Stimulated activated CD8-positive, alpha-beta memory T cell treated with anti-CD3 and anti-CD28 coated beads, Interleukin-12 subunit alpha, Interleukin-12 subunit beta, amount 100 ng/mL, for 1 hour (primary cell): ENCODE measurements at places on chromosomes 2 and 18.

DNA sequence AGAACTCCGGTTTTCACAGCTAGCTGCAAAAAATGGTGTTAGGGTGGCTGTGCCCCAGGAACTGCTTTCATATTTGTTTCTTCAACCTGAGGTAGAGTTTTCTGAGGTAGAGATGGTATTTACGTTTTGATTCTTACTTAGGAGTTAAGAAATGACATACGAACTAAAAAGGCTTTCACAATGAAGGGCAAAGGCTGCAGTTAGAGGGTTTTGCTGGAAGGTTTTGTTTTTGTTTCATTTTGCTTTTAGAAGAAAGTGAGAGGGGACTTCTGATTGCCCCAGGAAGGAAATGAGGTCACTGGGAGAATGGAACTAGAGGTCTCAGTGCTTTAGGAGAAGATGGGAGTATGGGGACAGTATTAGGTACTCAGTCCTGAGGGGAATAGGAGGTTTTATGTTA lies 15.5 kb downstream of the CDCA7 start:
- DNase-seq = no peak

DNA sequence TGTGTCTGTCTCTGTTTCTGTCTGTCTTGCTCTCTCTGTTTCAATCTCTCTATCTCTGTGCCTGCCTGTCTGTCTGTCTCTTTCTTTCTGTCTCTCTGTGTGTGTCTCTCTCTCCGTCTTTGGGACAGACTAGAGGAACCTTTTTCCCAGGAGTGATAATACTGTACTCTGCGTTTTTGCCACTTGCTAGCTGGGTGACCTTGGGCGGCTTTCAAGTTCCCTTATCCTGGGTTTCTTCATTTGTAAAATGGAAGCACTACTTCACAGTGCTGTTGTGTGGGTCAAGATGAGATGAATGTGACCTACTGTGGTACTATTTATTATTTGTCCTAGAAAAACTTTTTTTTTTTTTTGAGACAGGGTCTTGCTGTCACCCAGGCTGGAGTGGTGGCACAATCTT lies 42.4 kb downstream of the HPCAL1 start:
- DNase-seq = no peak

DNA sequence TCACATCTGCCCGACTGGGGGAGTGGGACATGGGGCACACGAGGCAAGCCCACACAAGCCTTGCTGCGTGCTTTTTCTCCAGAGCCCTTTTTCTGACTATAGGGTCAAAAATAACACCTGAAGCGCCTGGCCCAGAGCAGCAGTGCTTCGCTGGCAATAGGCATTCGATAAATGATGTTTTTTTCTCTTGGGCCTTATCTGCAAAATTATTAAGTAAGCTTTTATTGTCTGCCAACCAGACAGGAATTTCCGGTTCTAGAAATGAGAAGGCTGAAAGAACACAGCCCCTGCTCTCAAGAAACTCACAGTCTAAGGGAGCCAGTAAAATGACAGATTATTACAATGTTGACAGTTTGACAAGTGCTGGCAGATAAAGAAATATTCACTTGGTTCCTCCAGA lies 2.7 kb upstream of the TMBIM1 start:
- no peak for DNase-seq

- DNase-seq = no peak
Observed at GRCh38 chr2:126981476-126981875, 82.8 kb downstream of the TEX51 start.

DNA sequence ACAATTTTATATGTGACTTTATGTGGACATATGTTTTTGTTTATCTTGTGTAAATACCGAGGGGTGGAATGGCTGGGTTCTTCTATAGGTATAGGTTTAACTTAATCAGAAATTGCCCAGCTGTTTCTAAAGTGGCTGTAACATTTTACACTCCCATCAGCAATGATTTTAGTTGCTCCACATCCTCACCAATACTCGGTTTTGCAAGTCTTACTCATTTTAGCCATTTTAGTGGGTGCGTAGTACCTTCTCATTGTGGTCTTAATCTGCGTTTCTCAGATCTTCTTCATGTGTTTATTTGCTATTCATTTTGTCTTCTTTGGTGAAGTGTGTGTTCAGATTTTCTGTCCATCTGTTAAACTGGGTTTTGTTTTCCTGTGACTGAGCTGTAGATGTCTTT lies 95.4 kb upstream of the BCL2L11 start:
- DNase-seq = no peak

GRCh38 chr2:134141598-134142340 lies 112.1 kb upstream of the MGAT5 start:
- DNase-seq = no peak

GRCh38 chr2:76447294-76447693 lies 736.6 kb upstream of the GCFC2 start:
- DNase-seq = no peak

DNA sequence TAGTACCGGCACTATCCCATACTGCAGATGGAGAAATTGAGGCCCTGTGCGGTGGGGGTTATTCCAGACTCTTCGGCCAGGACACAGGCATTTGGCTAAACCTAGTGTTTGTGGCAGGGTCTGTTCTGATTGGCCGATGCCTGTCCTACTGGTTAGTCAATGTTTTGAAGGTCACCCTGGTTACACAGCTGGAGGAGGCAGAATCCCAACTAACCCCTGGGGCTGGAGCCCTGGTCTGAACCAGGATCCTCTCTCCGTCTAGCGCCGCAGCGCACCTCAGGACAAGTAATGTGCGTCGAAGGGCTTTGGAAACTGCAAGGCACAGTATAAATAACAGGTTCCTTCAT lies 19.4 kb downstream of the TEX44 start:
- DNase-seq = no peak

DNA sequence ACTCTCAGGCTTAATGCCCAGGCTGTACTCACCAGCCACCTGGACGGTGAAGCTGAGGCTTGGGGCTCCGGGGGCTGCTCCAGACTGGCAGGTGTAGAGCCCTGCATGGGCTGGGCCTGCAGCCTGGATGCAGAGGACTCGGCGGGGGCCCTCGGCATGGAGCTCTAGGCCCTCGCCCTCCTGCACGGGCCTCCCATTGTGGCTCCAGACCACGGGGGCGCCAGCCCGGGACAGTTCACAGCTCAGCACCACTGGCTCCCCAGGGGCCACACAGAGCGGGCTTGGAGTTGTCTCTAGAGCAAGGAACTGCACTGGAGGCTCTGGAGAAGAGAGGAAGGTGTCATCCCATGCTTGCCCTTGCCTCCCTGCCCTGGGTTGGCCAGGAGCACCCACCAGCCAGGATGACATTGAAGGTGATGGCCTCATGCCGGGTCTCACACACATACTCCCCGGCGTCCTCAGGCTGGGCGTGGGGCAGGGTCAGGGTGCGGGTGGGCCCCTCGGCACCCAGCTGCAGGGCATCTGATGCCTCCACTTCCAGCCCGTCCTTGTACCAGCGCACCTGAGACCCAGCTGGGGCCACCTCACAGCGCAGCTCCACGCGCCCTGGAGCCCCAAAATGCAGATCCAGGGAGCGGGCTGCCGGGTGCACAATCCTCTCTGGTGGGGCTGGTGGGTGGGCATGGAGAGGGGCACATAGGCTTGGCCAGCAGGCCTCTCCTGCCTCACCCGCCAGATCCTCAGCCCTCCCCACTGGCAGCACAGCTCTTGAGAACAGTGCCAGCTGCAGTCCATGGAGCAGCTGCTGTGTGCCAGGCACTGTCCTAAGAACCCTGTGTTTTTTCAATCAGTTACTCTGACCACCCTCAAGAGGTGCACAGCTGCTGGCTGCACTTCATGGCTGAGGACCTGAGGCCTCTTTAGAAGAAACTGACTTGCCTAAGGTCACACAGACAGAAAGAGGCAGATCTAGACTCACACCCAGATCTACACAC lies 13.3 kb downstream of the OBSL1 start:
- DNase-seq = no peak

DNA sequence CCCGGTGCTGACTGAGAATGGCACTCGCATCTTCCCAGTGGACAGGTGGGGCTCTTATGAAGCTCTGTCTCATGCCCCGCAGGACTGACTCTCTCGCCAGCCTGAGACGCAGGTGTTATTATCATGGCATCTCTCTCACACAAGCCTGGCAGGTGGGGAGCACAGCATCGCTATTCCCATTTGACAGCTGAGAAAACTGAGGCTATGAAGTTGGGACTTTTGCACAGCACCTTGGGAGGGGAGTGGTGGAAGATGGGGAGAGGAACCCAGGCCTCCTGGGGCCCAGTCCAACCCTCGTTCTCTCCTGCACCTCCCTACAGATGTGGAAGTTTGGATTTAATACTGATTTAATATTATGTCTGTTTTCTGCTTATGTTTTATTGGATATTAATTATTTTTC lies 9.0 kb upstream of the NTSR2 start:
- DNase-seq = no peak

GRCh38 chr2:199833525-199833924 lies 17.5 kb downstream of the FTCDNL1 start:
- no peak for DNase-seq

- DNase-seq = no peak
Observed at GRCh38 chr2:39127973-39128372, 7.1 kb upstream of the SOS1 start.

DNA sequence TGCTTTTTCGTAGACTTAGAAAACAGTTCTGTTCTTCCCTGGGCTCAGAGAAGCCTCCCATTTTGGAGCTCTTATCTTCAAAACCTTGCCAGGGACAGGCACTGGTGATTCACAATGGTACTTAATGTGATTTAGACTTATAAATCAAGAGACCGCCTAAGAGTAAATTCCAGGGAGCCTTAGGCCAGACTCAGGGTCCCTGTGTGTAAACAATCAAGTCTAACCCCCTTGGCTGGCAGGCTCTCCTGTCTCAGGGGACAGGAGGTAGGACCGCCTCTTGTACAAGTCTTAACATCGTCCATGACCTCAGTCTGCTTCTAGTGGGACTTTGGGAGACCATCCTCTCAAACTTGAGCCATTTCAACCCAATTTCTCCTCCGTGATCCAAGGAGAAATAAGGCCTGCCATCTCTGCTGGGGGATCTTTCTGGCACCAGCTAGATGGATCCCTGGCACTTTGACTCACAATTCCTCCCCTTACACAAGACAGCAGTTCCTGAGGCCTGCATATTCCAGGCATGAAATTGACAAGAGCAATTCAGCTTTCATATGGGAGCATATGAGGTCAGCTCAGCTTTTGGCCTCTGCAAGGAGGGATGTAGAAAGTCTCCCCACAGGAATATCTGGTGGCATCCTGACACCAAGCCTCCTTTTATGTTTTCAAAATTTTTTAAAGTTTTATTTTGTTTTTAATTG lies 487.0 kb downstream of the TNS1 start:
- DNase-seq = no peak

GRCh38 chr2:48249631-48250473 lies 280.1 kb upstream of the STON1 start:
- DNase-seq = no peak

- no peak for DNase-seq
Observed at GRCh38 chr18:69757733-69758132, 189.9 kb downstream of the CD226 start.

DNA sequence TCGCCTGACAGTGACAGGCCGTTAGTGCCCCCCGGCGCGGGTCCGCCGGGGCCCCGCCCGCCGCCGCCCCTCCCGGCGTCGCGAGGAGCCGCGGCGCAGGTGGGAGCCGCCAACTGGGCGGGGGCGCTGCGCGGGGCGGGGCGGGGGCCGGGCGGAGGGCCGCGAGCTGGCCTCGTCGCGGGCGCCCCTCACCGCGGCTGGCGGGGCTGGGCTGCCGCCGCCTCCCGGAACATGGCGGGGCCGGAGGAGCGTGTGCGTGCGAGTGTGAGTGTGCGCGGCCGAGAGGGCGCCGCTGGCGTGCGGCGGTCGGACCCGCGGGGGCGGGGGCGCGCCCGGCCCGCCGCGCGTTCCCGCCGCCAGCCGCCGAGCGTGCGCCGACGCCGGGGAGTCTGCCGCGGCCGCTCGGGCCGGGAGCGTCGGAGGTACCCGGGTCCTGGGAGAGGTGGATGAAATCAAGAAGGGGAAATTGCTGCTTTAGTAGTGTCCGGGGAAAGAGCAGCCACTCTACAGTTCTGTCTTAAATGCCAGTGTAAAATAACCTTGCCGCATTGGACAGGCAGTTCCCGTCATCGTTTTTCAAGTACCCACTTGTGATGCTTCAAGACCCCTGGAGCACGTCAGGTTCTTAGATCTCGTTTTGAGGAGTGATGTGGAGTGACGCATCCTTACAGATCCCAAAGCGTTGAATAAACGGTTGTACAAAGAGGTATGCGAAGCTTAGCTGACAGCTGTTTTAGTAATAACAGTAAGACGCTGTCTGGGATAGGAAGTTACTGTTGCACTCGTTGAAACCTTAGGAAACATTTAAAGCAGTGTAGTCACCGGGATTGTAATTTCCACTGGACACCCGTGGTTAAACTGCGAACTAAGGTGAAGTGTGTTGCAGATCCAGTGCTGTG lies 836 bp downstream of the ANKRD12 start:
- peak; percentile 26 for DNase-seq

DNA sequence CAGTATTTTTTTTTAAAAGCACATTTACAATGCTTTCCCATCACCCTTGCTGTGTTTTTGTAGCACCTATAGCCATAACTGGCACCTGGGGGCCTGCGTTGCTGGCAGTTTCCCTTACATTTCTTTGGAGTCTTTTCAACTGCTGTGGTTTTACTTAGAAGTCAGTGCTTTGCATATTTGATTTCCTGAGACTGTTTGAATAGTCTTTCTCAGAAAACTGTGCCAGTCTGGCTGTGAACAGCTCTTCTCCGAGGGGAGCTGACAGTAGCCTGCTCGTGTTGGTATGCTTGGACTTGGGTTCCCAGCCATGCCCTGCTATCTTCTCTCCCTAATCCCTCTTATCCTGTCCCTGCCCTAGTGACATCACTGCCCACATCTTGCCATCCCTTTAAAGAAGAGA lies 81.5 kb downstream of the DPP4 start:
- DNase-seq = no peak

DNA sequence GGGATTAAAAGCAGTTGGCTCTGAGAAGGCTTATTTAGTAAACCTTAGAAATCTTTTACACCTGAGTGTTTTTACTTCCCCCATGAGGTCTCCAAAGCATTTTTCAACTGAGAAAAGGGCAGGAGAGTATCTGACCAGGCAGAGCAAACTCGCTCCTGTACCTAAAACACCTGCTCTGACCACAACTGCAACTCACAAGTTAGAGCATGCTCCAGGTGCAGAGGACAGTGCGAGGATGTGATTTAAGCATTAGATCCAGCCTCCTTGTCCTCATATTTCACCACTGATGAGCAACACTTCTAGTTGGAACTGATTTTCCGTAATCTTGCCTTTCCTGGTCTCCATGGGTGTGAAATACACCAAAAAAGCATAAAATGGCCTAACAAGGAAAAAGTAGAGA lies 34.5 kb upstream of the TBC1D8 start:
- DNase-seq = no peak
